Activated CD4-positive, CD25-positive, alpha-beta regulatory T cell (primary cell): ENCODE measurements at places on chromosomes 11 and 22.

GRCh38 chr22:45296628-45297297, 12.0 kb downstream of the UPK3A start:
- DNase-seq: no peak

DNA sequence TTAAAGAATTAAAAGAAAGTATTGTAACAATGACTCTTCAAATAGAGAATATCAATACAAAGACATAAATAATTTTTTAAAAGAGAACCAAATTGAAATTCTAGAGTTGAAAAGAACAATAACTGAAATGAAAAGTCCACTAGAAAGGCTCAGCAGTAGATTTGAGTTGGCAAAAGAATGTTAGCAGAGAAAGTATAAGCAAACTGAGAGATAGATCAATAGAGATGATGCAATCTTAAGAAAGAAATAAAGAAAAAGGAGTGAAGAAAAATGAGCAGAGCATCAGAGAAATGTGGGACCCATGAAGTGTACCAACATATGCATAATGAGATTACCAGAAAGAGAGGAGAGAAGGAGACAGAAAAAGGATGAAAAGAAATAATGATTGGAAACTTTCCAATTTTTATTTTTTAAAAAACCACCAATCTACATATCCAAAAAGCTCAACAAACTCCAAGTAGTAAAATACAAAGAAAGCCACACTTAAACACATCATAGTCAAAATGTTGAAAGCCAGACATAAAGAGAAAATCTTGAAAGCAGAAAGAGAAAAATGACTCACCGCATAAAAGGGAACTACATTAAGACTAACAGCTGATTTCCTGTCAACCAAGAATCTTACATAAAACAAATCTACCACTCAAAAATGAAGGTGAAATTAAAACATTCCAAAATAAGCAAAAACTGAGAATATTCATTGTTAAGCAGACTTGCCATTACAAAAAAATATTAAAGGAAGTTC, 20.9 kb downstream of the NCF4 start:
- DNase-seq: no peak

GRCh38 chr11:19832901-19833300, 120.3 kb downstream of the NAV2 start:
- DNase-seq: no peak

DNA sequence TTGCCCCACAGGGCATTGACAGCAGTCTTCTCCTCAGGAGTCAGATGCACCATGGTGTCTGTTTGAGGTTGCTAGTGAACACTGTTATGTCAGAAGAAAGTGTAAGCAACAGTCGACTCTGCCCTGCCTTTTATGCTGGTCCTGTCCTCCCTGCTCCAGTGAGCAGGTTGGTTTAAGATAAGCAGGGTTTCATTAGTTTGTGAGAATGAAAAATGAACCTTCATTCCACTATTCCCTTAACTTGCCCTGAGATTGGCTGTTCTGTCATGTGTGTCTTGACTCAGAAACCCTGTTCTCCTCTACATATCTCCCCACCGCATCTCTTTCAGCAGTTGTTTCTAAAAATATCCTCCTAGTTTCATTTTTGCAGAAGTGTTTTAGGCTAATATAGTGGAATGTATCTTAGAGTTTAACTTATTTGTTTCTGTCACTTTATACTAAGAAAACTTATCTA, at the start of gene HBD:
Gene HBD (minus strand): TSS at position 103 of the 454 bp plus-strand sequence. CDS start 50 bp downstream, at position 53.
- no peak for DNase-seq

DNA sequence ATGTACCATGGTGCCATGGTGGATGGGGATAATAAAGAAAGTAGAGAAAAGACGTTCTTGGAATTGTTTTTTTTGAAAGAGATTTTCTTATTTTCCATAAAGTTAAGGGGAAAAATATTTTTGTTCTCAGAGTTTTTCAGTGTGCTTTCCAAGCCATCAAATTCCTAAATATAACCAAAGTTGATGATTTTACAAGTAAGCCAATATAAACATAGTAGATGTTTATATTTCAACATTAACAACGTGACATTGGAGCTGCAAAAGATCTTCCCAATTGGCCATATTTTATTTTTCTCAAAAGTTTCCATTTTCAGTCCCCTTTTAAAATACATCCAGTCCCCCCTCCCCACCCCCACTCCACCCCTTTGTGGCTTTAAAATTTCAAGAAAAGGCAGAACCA, 80.9 kb upstream of the PICALM start:
- DNase-seq: no peak

GRCh38 chr11:9868641-9869040, 204.8 kb downstream of the SWAP70 start:
- DNase-seq: no peak

GRCh38 chr11:64269540-64270220, 14.8 kb downstream of the BAD start:
- DNase-seq: peak; percentile 94

GRCh38 chr11:116882386-116882785, 45.0 kb upstream of the APOA1 start:
- DNase-seq: no peak

DNA sequence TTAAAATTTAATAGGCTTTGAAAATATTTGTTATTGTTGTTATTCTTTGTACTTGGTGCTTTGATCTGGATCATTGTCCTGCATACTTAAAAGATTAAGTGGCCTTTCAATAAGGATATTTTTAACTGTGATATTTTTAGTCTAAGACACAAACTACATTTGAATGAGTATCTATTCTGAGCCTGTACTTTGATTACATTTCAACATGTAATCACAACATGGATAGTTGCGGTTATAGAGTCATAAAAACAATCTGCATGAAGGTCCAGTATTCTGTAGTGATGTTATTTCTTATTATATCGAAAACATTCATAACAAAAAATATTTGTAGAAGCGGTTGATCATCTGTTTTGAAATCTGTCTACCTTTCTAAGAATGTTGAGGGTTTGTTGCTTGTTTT, 58.6 kb downstream of the HIPK3 start:
- no peak for DNase-seq
